Stimulated activated CD8-positive, alpha-beta memory T cell treated with anti-CD3 and anti-CD28 coated beads, Interleukin-7, amount 100 ng/mL, for 48 hours (primary cell): ENCODE measurements at places on chromosomes 12 and 14.

GRCh38 chr12:102746963-102747362, 170.1 kb downstream of the PAH start:
- DNase-seq: no peak

DNA sequence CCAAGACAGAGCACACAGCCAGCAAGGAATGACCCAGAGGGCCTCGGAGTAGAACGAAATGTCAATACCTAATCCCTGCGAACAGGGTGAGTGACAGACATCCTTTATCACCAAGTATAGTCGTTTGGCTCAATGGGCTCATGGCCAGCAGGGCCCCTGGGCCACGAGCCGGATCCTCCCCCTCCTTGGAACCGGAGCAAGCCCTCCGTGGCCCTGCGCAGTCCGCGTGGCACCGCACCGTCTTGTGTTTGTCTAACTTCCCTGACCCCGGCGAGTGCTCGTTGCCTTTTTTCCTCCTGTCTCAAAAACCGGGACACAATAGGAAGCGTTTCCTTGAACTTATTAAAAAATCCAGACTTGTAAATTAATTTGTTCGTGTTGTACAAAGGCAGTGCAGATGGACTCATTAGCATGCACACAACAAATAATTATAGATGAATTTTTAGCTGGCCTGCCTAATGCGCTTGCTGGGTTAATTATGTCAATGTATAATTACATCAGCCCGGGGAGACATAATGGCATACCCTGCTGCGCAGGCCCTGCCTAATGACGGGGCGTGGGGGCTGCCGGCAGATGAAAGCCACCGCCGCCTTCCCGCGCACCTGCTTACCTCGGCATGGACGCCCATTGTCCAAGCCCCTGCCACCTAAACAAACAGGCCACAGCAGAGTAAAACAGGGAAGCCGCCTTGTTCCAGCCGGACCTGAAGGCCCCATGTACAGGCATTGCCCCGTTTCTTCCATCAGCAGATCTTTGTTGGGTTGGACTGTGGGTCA, 81.6 kb downstream of the PHETA1 start:
- DNase-seq: no peak

- DNase-seq: no peak
Measured at GRCh38 chr12:77131977-77132490, 66.7 kb upstream of the E2F7 start.

- no peak for DNase-seq
Measured at GRCh38 chr12:29710104-29710503, 73.6 kb downstream of the TMTC1 start.

DNA sequence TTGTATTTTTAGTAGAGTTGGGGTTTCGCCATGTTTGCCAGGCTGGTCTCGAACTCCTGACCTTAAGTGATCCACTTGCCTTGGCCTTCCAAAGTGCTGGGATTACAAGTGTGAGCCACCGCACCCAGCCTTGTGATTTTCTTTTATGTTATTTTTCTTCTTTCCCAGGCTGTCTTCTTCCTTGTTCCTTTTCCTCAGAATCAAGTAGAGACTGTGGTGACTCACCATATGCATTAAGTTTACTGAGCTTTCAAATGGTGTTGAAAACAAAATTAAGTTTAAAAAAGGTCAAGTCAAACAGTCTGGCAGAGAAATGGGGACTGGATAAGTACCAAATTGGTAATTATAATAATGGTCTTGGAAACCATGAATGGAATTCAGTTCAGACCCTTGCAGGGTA, 5.7 kb downstream of the ARPC3 start:
- DNase-seq: no peak

- DNase-seq: no peak
Measured at GRCh38 chr14:105495101-105495989, 4.3 kb downstream of the TEDC1 start.

DNA sequence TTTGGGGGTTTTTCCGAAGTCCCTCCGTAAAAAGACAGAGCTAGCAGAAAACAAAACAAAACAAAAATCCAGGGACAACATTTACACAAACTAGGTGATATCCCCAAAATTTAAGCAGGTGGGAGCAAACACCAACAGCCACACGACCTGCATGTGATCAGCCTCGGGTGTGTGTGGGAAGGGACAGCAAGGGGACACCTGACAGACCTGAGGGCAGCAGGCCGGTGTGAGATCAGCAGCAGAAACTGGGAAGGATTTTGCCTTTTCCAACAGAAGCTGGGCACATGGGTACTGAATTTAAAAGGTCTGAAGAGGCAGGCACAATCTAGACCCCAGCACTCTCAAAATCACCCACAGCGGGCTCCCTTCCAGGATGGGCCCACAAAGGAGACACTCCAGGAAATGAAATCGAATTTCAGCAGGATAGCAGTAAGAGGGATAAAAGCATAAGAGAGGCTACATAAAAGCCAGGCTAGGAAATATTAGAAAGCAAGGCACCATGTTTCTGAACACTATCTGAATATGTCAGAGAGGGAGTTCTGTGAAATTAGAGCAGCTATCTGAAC, 36.5 kb upstream of the SELPLG start:
- no peak for DNase-seq

DNA sequence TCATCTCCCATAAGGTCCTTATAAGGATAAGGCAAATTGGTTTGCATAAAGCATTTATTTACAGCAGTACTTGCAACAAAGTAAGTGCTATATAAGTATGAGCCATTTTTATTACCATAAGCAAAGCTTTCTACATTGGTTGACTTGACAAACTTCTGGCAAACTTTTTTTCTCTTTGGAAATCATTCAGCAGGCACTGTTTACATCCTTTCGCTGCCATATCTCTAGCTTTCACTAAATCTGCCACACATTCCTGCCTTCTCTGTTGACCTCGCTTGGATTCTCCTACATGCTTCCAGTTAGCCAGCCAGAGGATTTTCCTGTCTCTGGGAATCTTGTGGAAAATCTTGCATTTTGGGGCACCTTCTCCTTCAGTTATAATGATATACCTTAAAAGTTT, 21.8 kb upstream of the HDAC7 start:
- DNase-seq: no peak

DNA sequence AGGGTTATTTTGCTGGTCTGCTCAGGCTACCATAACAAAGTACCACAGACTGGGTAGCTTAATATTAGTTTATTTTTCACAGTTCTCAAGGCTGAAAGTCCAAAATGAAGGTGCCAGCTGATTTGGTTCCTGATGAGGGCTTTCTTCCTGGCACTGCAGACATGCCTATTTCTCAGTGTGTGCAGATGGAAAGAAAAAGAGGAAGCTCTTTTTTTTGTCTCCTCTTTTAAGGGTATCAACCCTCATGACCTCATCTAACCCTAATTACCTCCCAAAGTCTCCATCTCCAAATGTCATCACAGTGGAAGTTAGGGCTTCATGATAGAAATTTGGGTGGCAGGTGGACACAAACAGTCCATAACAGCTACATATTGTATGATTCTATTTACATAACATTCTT, 25.0 kb upstream of the POLR3B start:
- no peak for DNase-seq

DNA sequence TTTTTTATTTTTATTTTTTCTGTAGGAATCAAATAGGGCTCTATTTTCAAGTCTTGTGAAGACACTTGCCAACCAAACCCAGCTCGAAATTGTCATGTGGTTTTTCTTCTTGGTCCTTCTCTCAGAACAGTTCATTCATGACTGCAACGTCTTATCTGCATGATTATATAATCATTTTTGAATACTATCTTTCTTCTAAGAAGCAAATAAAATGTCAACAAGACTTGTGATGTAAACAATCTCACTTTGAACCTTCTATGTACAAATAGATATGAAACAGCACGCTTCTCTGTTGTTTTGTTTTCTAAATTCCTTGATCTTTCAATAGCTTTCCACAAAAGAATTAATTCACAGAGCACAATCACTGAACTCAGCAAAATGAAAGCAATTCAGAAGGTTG, 320.7 kb downstream of the SOX5 start:
- no peak for DNase-seq

GRCh38 chr12:111410431-111411184, 4.9 kb downstream of the SH2B3 start:
- DNase-seq: no peak

- no peak for DNase-seq
Measured at GRCh38 chr12:79938843-79939242, 3.9 kb upstream of the PPP1R12A start.

GRCh38 chr12:32031109-32031508, 71.9 kb downstream of the RESF1 start:
- DNase-seq: no peak

DNA sequence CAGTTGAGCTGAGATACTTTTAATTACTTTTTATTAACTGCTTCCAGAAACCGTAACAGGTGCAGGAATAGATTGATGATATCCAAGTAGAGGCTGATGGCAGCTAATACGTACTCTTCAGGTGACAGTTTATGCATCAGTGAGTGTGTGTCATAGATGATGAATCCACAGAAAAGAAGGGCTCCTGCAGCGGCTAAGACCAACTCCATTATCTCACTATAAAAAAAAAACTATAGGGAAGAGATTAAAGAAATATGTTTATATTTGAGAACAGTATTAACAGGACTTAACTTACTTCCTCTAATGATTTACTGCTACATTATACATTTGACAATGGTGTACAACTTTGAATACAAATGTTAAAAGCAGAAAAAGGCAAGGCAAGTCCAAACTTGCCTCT, 7.4 kb upstream of the LLPH start:
- no peak for DNase-seq

- no peak for DNase-seq
Measured at GRCh38 chr14:49106741-49107667, 479.2 kb downstream of the RPS29 start.

DNA sequence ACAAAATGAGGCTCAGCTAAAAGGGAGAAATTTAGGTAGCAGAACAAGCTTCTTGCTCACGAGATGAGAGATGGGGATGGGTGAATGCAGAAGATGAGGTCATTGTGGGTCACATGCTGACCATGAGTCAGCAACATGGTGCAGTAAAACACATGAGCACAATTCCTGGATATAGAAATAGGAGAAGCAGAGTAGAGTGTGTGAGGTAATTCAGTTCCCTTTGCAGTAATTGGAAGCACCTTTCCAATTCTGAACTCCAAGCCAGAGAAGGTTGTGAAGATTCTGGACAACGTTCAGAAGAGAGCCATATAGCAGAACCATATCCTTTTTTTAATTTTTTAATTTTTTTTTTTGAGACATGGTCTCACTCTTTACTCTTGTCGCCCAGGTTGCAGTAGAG, 62.0 kb upstream of the LMNTD1 start:
- DNase-seq: no peak

DNA sequence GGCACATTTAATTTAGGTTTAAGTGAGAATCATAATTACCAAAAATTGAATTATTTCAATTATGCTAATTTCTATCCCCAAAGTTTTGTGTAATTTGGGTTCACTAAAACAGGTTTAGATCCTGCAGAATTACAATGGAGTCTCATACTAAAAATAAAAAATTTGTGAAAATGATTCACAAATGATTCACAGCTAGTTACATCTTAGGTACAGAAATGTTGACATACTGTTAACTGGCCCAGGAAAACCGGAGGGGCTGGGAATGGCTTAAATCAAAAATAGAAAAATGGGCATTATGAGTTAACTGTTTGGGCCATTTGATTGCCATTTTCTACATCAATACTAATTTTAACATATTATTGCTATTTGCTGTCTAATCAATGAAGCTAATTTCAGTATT, 76.1 kb downstream of the RMST start:
- DNase-seq: no peak

DNA sequence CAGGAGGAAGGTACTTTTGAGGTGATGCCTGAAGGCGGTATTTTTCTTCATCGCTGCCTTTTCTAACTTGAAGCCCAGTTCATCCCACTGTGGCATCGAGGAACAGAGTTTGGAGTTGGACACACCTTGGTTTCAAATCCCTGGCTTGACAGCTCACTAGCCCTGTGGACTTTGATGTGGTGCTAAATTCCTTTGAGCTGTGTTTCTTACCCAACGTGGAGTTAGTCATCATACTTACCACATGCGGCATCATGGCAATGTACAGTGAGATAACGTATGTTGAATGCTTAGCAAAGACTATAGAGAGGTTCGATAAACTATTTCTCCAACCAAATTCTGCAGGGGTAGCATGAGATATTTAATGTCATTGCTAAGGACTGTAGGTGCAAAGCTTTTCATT, 3.4 kb downstream of the PLEKHG3 start:
- DNase-seq: no peak

DNA sequence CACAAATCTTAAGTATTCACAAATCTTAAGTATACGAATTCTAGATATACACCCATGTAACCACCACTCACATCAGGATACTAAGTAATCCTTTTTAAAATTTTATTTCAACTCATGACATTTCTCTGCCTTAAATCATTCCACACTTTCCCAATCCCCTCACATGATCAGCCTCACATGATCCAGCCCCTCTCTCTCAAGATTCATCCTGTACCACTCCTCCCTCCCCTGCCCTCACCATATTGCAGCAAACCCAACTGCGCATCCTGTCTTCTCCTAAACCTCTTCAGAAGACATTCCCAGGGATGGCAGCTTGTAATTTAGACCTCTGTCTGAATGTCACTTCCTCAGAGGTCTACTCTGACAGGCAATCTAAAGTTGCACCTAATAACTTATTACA, 1.7 kb upstream of the EIF4B start:
- DNase-seq: no peak

DNA sequence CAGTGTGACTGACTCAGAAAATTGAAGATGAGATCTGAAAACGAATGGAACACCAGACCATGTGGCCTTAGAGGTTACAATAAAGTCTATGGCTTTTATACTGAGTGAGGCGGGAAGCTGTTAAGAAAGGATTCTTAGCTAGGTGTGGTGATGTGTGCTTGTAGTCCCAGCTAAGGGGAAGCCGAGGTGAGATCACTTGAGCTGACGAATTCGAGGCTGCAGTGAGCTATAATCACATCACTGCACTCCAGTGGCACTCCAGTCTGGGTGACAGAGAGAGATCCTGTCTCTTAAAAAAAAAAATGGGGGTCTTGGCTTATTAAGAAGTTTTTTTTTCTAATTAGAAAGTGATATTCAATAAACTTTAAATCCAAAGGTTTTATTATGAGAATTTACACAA, 678.6 kb downstream of the TMTC2 start:
- no peak for DNase-seq

- DNase-seq: no peak
Measured at GRCh38 chr12:70309348-70309747, 56.7 kb upstream of the KCNMB4 start.

- DNase-seq: no peak
Measured at GRCh38 chr12:89211456-89211855, 140.8 kb downstream of the DUSP6 start.

GRCh38 chr12:111130336-111130735, 210.0 kb upstream of the MYL2 start:
- no peak for DNase-seq
